Chondrocyte (in vitro differentiated cells): ENCODE measurements at places on chromosomes 1 and 21.

- no peak overlapping the region for H3K27ac ChIP-seq
- H3K4me1 ChIP-seq = peaks cover 5% of the 10 kb centered on the region
- H3K36me3 ChIP-seq = no peaks in the 10 kb centered on the region
- peaks cover 14% of the 10 kb centered on the region for H3K27me3 ChIP-seq
Observed at GRCh38 chr1:117611894-117612483, 6.1 kb downstream of the TENT5C start.

DNA sequence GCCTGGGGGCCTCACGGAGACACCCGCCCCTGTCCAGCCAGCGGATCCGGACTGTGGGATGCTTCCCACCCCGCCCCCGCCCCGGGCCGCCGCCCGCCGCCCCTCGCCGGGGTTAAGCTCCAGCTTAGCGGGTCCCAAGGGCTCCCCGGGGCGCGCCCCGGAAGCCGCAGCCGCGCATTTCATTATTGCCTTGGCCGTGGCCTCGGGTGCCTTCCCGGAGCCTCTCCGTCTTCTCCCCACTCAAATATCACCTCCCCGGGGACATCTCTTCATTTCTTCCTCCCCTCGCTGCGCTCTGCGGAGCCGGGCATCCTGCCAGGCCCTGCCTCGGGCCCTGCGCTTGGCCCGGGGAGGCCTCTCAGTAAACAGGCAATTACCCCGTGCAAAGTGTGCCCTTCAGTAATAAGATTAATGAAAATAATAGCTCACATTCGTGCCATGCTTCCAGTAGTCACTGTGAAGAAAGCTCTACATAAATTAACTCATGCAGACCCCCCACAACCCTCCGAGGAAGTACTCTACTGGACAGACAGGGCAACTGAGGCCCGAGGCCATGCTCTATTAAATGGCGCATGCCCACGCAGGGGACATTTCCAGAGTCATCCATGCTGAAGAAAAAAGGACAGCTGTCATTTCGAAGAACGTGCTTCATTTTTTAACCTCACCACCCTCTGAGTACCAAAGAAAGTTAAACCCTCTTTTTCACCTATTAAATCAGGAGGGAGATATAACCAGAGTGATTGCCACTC, 49.9 kb upstream of the LAPTM5 start:
- no peaks in the 10 kb centered on the region for H3K36me3 ChIP-seq
- no peak for DNase-seq
- H3K27me3 ChIP-seq = peaks cover 17% of the 10 kb centered on the region
- H3K4me3 ChIP-seq = no peak overlapping the region

DNA sequence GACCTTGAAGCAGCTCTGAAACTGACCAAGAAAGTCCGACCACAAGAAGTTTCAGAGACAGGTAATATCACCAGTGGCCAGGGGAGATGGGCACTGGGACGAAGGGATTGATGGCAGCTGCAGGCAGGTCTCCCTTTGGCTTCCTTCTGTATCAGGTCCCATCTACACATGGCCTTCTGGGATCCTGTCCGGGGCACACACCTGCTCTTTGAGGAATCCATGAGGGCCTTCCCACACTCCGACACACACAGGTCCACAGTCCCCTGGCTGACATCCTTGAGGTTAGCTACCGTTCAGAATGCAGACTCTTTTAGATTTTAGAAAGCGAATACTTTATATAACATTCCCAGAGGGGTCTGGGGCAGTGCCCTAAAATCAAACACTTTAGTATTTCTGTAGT, 26.5 kb upstream of the TMEM125 start:
- no peak overlapping the region for H3K27ac ChIP-seq
- DNase-seq = no peak
- no peak overlapping the region for H3K4me3 ChIP-seq
- H3K36me3 ChIP-seq = peaks cover 5% of the 10 kb centered on the region
- H3K27me3 ChIP-seq = no peaks in the 10 kb centered on the region

DNA sequence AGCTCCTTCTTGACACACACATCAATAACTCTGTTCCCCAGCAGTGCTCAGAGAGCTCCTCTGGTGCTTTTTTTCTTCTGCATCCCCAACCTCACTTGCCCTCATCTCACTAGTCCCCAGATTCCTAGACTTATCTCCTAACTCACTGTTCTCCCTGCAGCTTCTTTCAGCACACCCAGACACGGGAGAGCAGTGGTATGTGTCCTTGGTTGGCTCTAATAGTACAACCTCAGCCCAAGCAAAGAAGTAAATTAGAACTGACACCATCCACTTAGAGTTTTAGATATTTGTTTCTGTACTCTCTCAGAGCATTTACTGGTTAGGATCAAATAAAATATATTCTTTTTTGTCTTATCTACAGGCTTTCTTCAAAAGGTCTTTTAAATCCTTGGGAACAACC, 201.4 kb upstream of the SNX7 start:
- no peak for DNase-seq
- no peaks in the 10 kb centered on the region for H3K36me3 ChIP-seq
- peaks cover 3% of the 10 kb centered on the region for H3K27me3 ChIP-seq

GRCh38 chr1:201369209-201369608, 8.3 kb downstream of the TNNT2 start:
- H3K4me3 ChIP-seq = no peak overlapping the region
- H3K27ac ChIP-seq = no peak overlapping the region
- peaks cover 4% of the 10 kb centered on the region for H3K36me3 ChIP-seq
- no peaks in the 10 kb centered on the region for H3K4me1 ChIP-seq

DNA sequence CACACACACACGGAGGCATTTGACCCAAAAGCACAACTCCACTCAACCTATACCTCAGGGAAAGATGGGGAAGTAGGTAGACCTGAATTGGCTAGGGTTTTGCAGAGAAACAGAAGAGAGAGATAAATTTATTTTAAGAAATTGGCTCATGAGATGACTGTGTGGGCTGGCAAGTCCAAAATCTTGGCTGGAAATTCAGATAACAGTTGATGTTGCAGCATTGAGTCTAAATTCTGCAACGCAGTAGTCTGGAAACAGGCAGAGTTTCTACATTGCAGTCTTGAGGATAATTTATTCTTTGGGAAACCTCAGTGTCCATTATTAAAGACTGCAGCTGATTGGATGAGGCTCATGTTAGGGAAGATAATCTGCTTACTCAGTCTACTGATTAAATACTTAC, 4.3 kb upstream of the LCE2B start:
- DNase-seq = no peak
- no peak overlapping the region for H3K4me3 ChIP-seq
- no peaks in the 10 kb centered on the region for H3K4me1 ChIP-seq
